ENCODE measurements at places on chromosomes 13 and 19. TPM values are rescaled to one million over a fixed set of nuclear protein-coding genes. Genes with fewer than 3 reads are reported as not detected.

DNA sequence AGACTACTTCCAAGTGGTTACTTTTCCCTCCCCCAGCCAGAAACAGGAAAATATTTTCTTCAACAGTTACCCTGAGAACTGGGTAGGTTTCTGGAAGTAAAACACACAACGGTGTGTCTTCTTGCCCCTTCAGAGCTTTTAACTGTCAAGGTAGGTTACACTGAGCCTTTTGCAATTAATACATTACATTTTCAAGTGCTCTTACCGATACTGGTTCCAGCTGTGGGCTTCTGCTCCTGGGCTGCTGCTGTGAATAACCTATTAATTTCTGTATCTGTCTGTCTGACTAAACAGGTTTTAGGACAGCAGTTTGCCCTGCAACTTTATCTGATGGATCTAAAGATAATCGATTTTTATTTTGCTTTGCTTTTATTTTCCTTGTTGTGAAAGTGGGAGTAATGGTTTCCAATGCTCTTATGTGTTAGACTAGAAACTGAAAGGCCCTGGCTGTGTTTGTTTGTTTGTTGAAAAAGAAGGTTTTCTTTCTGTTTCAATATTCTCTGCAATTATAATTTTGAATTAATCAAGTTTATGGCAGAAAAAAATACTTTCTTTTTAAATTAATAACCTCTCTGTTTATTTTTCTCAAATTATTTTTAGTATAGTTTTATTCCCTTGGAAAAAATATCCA is 196.7 kb upstream of the SLITRK6 start:
- no peaks in the 10 kb centered on the region for H3K36me3 ChIP-seq
- DNase-seq, result no peak
- H3K27me3 ChIP-seq, result no peaks in the 10 kb centered on the region
- H3K4me3 ChIP-seq, result no peak overlapping the region
- no peaks in the 10 kb centered on the region for H3K4me1 ChIP-seq

GRCh38 chr13:89153941-89154340 is 1482.8 kb downstream of the SLITRK5 start:
- H3K27me3 ChIP-seq, result no peaks in the 10 kb centered on the region
- H3K4me1 ChIP-seq, result no peaks in the 10 kb centered on the region
- no peaks in the 10 kb centered on the region for H3K36me3 ChIP-seq
- DNase-seq, result no peak
- no peak overlapping the region for H3K4me3 ChIP-seq

CYP2F1 gene
- total RNA-seq, result not detected

- no peak overlapping the region for H3K4me3 ChIP-seq
- H3K27ac ChIP-seq, result peak overlapping the region; percentile 88
- H3K27me3 ChIP-seq, result no peaks in the 10 kb centered on the region
- peak; percentile 95 for DNase-seq
- H3K36me3 ChIP-seq, result peaks cover 89% of the 10 kb centered on the region
Observed at GRCh38 chr13:110506859-110507566, 54.5 kb downstream of the RAB20 start.

GRCh38 chr19:31286491-31286890 is 62.7 kb downstream of the TSHZ3 start:
- H3K36me3 ChIP-seq, result no peaks in the 10 kb centered on the region
- no peak overlapping the region for H3K27ac ChIP-seq
- no peak overlapping the region for H3K4me3 ChIP-seq
- peaks cover 55% of the 10 kb centered on the region for H3K4me1 ChIP-seq
- H3K27me3 ChIP-seq, result no peaks in the 10 kb centered on the region

ZNF681 gene
- 1.2 TPM for total RNA-seq

CAPN12 gene
- 33.3 TPM for total RNA-seq

DNA sequence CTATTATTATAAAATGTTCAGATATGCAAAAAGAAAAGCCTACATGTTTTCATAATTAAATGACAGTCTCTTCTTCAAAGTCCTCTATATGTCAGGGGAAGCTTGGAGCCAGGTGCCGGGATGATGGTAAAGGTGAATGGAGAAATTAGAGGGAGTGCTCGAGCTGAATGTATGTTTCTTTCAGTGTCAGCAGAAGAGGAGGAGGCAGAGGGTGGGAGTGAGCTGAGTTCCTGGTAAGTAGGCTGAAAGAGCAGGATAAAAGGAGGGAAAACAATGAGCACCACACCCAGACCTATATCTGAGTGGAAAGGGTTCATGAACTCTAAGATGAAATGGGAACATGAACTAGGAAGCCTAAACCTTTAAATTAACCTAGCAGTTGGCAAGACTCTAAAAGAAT is 307.6 kb upstream of the NBEA start:
- DNase-seq, result no peak
- H3K4me3 ChIP-seq, result no peak overlapping the region
- no peaks in the 10 kb centered on the region for H3K4me1 ChIP-seq
- H3K27me3 ChIP-seq, result no peaks in the 10 kb centered on the region
- H3K27ac ChIP-seq, result no peak overlapping the region
- H3K36me3 ChIP-seq, result no peaks in the 10 kb centered on the region

- no peaks in the 10 kb centered on the region for H3K27me3 ChIP-seq
- H3K4me1 ChIP-seq, result no peaks in the 10 kb centered on the region
- no peak overlapping the region for H3K4me3 ChIP-seq
- no peaks in the 10 kb centered on the region for H3K36me3 ChIP-seq
- DNase-seq, result no peak
- H3K27ac ChIP-seq, result no peak overlapping the region
Observed at GRCh38 chr13:94464771-94465170, 14.7 kb downstream of the DCT start.

DNA sequence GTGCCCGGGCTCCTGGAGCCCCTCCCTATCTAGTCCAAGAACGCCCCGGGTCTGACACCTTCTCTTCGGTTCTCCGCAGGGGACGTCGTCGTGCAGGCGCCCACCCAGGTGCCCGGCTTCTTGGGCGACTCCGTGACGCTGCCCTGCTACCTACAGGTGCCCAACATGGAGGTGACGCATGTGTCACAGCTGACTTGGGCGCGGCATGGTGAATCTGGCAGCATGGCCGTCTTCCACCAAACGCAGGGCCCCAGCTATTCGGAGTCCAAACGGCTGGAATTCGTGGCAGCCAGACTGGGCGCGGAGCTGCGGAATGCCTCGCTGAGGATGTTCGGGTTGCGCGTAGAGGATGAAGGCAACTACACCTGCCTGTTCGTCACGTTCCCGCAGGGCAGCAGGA is 3.4 kb downstream of the PVR start:
- no peaks in the 10 kb centered on the region for H3K27me3 ChIP-seq
- H3K4me1 ChIP-seq, result no peaks in the 10 kb centered on the region
- peak overlapping the region; percentile 11 for H3K27ac ChIP-seq
- H3K4me3 ChIP-seq, result no peak overlapping the region
- no peak for DNase-seq
- peaks cover 47% of the 10 kb centered on the region for H3K36me3 ChIP-seq

DNA sequence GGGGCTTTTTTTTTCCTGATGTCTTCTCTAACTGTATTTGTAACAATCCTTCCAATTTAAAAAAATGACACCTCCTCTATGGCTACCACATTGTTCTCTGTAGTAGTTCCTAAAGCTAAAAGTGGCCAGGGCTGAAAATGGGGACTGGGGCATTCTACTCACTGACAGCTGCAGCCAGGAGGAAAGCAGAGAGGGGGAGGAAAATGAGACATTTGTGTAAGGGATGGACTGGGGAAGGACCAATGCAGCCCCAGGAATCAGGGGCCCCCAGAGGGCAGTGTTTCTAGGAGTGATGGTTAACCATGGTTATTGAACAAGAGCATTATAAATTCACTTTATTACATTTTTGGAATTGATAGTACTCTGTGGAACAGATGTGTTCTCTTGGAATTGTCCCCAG is 34.3 kb upstream of the C1QTNF9 start:
- H3K27ac ChIP-seq, result no peak overlapping the region
- no peak overlapping the region for H3K4me3 ChIP-seq
- H3K36me3 ChIP-seq, result no peaks in the 10 kb centered on the region
- H3K4me1 ChIP-seq, result peaks cover 27% of the 10 kb centered on the region

HIPK4 gene
- not detected for total RNA-seq

Measured in stomach (tissue), 19 donors.